ENCODE measurements at places on chromosomes 16 and 17.

GRCh38 chr16:68355447-68356248 is 44.8 kb downstream of the PRMT7 start:
- DNase-seq = no peak

- no peak for DNase-seq
These were observed 7.6 kb downstream of the SGSH start for GRCh38 chr17:80212511-80212910.

DNA sequence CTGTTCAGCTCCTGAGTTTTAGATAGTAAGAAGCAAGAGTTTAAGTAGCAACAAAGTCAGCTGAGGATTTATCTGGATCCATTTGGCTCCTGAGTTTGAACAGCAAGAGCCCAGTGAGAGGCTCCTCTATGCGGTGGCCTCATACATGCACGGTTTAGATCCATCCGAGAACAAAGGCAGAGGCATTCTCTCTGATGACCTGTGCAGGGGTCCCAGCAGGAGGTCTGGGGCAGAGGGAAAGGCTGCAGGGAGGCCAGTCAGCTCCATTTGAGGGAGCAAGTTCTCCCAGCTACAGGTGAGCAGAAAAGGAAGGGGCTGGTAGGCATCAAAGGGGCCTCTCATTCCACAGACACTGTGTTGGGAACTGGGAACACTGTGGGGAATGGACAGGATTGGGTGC is 16.5 kb downstream of the PITPNM3 start:
- DNase-seq = no peak

- no peak for DNase-seq
These were observed 32.2 kb downstream of the SDK2 start for GRCh38 chr17:73612031-73612472.

DNA sequence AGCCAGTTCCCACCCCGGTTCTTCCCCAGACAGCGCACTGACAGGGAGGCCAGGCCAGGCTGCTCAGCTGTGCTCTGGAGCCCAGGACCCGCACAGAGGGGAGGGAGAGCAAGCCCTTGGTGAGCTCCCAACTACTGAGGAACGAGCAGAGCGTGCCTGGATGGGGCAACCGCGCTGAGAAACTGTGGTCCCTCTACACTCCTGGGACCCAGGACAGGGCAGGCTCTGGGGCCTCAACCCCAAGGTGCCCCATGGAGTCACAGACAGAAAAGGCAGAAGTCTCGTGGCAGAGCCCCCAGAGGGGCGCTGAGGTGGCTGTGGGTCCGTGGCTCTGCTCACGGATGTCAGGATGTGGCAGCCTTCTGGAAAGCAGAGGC is 16.3 kb downstream of the SLX4 start:
- no peak for DNase-seq

GRCh38 chr17:27408891-27409290 is 47.4 kb upstream of the KSR1 start:
- no peak for DNase-seq

GRCh38 chr17:19753051-19753509 is 5.0 kb upstream of the ALDH3A1 start:
- DNase-seq = peak; percentile 68

GRCh38 chr17:76441686-76442340 is 11.1 kb downstream of the UBE2O start:
- DNase-seq = no peak

- DNase-seq = no peak
These were observed 26.7 kb downstream of the C16orf54 start for GRCh38 chr16:29719063-29719462.

DNA sequence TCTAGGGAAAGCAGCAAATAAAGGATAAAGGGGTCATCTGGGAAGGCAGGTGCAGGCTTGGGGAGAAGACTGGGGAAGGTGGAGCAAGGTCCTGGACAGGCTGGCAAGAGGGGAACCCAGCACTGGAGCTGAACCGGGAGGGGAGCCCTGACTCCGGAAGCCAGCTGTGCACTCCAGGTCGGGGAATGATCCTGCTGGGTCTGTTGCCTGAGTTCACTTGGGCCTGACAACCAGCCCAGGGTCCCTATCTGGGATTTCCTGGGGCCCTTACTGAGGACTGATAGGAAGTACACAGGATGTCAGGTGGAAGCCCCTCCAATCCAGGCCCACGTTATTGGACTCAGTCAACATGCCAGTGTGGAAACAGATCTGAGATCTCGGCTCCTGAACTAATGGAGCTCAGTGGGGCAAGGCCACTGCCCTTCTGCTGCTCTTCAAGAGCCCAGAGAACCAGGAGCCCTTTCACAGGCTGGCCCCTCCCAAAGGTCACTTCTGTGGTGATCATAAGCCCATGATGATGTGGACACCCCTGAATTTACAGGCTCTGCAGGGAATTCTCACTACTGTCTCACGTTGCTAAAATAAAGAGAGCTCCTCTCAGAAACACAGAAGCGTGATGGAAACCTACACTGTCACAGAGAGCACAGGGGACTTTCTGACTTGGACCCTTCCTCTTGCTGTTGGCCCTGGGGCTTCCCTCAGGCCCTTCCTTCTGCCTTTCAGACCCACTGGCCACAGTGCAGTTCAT is 19.9 kb upstream of the PITPNM3 start:
- DNase-seq = no peak

DNA sequence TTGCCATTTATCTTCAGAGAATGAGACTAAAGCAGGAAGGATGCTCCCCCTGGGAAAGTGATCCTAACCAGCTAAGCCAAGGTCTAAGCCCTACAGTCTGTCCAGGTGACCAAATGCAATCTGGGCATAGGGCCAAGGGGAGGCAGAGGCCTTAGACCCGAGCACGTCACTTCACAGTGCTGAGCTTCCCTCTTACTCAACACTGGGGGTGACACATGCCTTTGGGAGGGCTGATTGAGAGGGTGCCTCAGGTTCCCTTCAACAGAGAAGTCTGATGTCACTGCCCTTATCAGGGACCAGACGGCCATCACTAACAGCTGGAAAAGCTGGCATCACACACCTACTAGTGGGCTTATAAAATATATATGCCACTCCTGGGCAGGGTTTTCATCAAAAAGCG is 4.0 kb downstream of the CIAO2B start:
- no peak for DNase-seq

- no peak for DNase-seq
These were observed 13.1 kb upstream of the RNPS1 start for GRCh38 chr16:2280981-2281542.

GRCh38 chr17:73690676-73691075 is 46.4 kb upstream of the SDK2 start:
- no peak for DNase-seq

DNA sequence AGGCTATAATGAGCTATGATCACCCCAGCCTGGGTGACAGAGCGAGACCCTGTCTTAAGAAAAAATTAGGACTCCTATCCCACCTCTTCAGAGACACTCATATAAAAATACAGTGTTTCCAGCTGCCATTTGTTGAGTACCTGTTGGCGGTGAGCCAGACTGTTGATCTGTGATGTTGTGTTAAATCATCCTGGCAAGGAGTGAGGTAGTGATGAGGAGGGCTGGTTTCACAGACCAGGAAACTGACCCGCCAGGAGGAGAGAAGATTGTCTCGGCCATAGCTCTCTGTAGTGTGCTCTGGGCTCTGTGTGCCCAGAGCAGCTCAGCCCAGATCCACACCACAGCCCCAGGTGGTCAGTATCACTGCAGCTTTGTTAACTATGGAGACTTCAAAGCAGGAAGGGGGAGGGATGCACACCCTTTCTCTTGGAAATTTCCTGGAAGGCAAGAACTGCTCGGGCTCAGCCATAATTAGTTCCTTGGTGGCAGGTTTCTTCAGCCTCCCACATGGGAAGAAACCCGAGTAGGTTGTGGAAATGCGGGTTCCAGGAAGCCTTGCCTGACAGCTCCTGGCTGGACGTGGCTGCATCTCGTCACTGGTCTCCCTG is 343.0 kb downstream of the SNX29 start:
- no peak for DNase-seq

GRCh38 chr16:24499193-24499814 is 40.1 kb upstream of the RBBP6 start:
- no peak for DNase-seq

DNA sequence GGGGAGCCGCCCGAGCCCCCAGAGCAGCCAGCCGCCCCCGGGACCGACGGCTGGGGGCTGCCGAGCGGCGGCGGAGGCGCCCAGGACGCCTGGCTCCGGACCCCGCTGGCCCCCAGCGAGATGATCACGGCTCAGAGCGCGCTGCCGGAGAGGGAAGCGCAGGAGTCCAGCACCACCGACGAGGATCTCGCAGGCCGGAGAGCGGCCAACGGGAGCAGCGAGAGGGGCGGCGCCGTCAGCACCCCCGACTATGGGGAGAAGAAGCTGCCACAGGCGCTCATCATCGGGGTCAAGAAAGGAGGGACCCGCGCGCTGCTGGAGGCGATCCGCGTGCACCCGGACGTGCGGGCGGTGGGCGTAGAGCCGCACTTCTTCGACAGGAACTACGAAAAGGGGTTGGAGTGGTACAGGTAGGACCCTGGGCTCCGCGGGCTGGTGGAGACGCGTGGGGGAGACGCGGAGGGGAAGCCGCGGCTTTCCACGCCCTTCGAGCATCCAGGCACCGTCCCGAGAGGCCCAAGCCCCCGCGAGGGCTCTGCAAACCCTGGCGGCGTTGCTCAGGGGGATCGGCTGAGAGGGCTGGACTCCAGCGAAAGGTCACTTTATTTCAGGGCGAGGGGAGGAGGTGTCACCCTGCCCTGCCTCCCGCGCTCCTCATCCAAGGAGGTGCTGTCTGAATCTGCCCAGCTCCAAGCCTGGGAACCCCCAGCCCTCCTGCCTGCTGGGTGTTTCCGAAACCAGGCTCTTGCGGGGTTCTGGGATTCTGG is 1.2 kb downstream of the HS3ST4 start:
- DNase-seq = no peak

GRCh38 chr16:397135-397661 is at the start of gene NME4:
Gene NME4 (plus strand): TSS chr16:397199. CDS start chr16:397223, 24 bp downstream.
- DNase-seq = no peak

- no peak for DNase-seq
These were observed 82.4 kb downstream of the GSG1L start for GRCh38 chr16:27980919-27981700.

- DNase-seq = no peak
These were observed 56.3 kb downstream of the IL21R start for GRCh38 chr16:27458258-27458657.

DNA sequence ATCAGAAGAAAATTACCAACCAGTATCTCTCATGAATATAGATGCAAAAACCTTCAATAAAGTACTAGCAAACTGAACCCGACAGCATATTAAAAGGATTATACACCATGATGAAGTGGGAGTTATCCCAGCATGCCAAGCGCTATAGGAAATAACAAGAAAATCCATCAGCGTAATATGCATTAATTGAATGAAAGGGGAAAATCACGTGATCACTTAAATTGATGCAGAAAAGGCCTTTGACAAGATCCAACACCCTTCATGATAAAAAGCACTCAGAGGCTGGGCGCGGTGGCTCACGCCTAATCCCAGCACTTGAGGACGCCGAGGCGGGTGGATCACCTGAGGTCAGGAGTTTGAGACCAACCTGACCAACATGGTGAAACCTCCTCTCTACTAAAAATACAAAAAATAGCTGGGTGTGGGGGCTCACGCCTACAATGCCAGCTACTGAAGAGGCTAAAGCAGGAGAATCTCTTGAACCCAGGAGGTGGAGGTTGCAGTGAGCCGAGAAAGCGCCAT is 4.8 kb downstream of the CTRB2 start:
- DNase-seq = no peak

GRCh38 chr16:50309527-50310307 is 43.4 kb downstream of the ADCY7 start:
- DNase-seq = no peak

- DNase-seq = no peak
These were observed 197.1 kb downstream of the HS3ST4 start for GRCh38 chr16:25888868-25889267.

DNA sequence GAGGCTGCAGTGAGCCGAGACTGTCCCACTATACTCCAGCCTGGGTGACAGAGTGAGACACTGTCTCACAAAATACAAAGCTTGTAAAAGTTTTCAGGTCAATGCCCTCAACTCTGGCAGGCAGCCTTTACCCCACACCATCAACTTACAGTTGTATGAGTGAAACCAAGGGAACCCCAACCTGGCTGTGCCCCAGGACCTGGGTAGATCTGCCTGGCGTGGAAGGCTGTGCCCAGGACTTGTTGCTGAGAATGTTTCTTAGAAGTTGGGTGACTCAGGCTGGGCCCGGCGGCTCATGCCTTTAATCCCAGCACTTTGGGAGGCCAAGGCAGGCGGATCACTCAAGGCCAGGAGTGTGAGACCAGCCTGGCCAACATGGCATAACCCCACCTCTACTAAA is 7.8 kb downstream of the CES3 start:
- DNase-seq = no peak

DNA sequence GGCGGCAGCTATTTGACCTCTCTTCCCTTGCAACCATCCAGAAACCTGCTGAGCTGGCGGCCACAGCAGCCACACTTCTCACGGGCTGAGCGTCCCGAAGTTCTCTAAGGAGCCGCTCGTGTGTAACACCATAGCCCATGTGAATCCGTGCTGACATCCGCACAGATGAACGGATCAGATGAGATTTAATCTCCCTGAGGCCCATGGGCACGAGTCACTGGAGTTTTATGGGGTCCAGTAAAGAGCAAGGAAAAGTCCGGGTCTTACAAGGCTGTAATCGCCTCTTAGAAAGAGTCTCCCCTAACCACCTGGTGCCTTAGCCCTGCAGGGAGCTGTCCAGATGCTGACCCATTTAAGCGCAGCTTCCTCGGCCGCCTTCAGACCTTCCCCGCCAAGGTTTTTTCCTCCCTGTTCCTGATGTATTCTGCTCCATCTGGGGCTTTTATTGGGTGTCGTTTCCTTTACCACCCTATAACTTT is 5.5 kb upstream of the CACNG5 start:
- DNase-seq = no peak

- DNase-seq = no peak
These were observed 85.7 kb downstream of the NOG start for GRCh38 chr17:56679115-56679776.

GRCh38 chr16:74896389-74897370 is 88.2 kb downstream of the WDR59 start:
- no peak for DNase-seq

GRCh38 chr17:55575058-55575636 is 63.9 kb upstream of the SMIM36 start:
- DNase-seq = no peak

- DNase-seq = no peak
These were observed 31.9 kb upstream of the ACSF3 start for GRCh38 chr16:89061590-89062380.

- no peak for DNase-seq
These were observed 5.9 kb downstream of the SLC5A11 start for GRCh38 chr16:24851700-24852099.

DNA sequence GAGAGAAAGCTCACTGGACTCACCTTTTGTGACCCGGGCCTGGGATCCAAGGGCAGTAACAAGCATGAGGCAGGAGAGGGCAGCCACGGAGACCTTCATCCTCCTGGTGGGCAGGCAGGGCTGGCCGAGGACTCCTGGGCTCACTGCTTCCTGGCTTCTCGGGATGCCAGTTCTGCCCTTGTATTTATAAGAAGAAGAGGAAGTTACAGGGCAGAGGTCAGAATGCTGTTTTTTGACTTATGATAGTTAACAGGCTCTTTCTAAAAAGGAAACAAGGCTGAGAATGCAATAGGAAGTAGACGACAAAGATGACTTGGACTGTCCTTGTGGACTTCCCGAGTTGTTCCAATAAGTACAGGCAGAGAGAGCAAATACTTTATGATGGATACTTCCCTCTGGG is at the start of gene CCL23:
Gene CCL23, minus strand, starts transcription at position 174 of the 400 bp plus-strand sequence. Its CDS starts 75 bp downstream, at position 99.
- no peak for DNase-seq

GRCh38 chr16:87930456-87930855 is 5.9 kb downstream of the CA5A start:
- no peak for DNase-seq

- DNase-seq = no peak
These were observed 211.0 kb upstream of the MAF start for GRCh38 chr16:79811541-79811940.

Data from CD4-positive, alpha-beta T cell treated with Interleukin-15 for 1 hour (primary cell).